Cardiac muscle cell (in vitro differentiated cells and primary cell): ENCODE measurements at places on chromosomes 11 and 22. TPM values are rescaled to one million over a fixed set of nuclear protein-coding genes. Genes with fewer than 3 reads are reported as not detected.

MS4A15 gene
- not detected in 2 replicates for polyA plus RNA-seq

CHRM4 gene
- polyA plus RNA-seq: not detected in 2 replicates

SLC6A5 gene
- polyA plus RNA-seq: not detected in 2 replicates

APOBEC3A gene
- polyA plus RNA-seq: not detected in 2 replicates

ANO9 gene
- 0.23 and 1.2 TPM in 2 replicates for polyA plus RNA-seq

ASCL2 gene
- 0.21 TPM in 1 of 2 replicates, not detected in the other for polyA plus RNA-seq

DDTL gene
- 11.9 and 13.8 TPM in 2 replicates for polyA plus RNA-seq

PHETA2 gene
- polyA plus RNA-seq: 0.68 and 1.1 TPM in 2 replicates

MYBPC3 gene
- polyA plus RNA-seq: 476 and 751 TPM in 2 replicates

SLC37A2 gene
- polyA plus RNA-seq: 0.22 and 0.98 TPM in 2 replicates

KDM4D gene
- polyA plus RNA-seq: 3.3 and 4.7 TPM in 2 replicates

OR5P2 gene
- not detected in 2 replicates for polyA plus RNA-seq

APOA5 gene
- not detected in 2 replicates for polyA plus RNA-seq

RASSF10 gene
- 0.09 TPM in 1 of 2 replicates, not detected in the other for polyA plus RNA-seq

STK33 gene
- 21.5 and 26.0 TPM in 2 replicates for polyA plus RNA-seq

DKK3 gene
- polyA plus RNA-seq: 226 and 238 TPM in 2 replicates

RDX gene
- 180 and 204 TPM in 2 replicates for polyA plus RNA-seq

MRGPRE gene
- not detected in 2 replicates for polyA plus RNA-seq

MS4A6A gene
- polyA plus RNA-seq: not detected in 2 replicates

APOL4 gene
- not detected in 2 replicates for polyA plus RNA-seq

TBX10 gene
- 1.1 and 1.2 TPM in 2 replicates for polyA plus RNA-seq

C1QTNF4 gene
- polyA plus RNA-seq: 50.8 and 53.6 TPM in 2 replicates

GPR83 gene
- not detected in 2 replicates for polyA plus RNA-seq

RIC3 gene
- 12.4 and 22.1 TPM in 2 replicates for polyA plus RNA-seq

CBX6 gene
- polyA plus RNA-seq: 40.9 and 46.8 TPM in 2 replicates

SYT13 gene
- polyA plus RNA-seq: 0.09 and 0.16 TPM in 2 replicates

CHRM1 gene
- polyA plus RNA-seq: 0.97 and 1.6 TPM in 2 replicates

TMEM191C gene
- polyA plus RNA-seq: 11.3 and 11.8 TPM in 2 replicates

ALX4 gene
- not detected in 2 replicates for polyA plus RNA-seq

KDM4F gene
- not detected in 2 replicates for polyA plus RNA-seq

GAS2 gene
- polyA plus RNA-seq: 6.2 and 8.2 TPM in 2 replicates

MUC2 gene
- polyA plus RNA-seq: not detected in 2 replicates

FOSL1 gene
- polyA plus RNA-seq: 0.60 TPM in 1 of 2 replicates, not detected in the other

SOX6 gene
- polyA plus RNA-seq: 3.7 and 7.0 TPM in 2 replicates

UPK2 gene
- polyA plus RNA-seq: 1.4 and 3.3 TPM in 2 replicates

TP53AIP1 gene
- polyA plus RNA-seq: 0.26 and 0.83 TPM in 2 replicates

OR9I1 gene
- not detected in 2 replicates for polyA plus RNA-seq

CHCHD10 gene
- polyA plus RNA-seq: 274 and 324 TPM in 2 replicates

RAG2 gene
- 0.84 and 1.4 TPM in 2 replicates for polyA plus RNA-seq

ARHGAP42 gene
- polyA plus RNA-seq: 64.8 and 91.3 TPM in 2 replicates
